ENCODE measurements at places on chromosomes 5 and 9.

DNA sequence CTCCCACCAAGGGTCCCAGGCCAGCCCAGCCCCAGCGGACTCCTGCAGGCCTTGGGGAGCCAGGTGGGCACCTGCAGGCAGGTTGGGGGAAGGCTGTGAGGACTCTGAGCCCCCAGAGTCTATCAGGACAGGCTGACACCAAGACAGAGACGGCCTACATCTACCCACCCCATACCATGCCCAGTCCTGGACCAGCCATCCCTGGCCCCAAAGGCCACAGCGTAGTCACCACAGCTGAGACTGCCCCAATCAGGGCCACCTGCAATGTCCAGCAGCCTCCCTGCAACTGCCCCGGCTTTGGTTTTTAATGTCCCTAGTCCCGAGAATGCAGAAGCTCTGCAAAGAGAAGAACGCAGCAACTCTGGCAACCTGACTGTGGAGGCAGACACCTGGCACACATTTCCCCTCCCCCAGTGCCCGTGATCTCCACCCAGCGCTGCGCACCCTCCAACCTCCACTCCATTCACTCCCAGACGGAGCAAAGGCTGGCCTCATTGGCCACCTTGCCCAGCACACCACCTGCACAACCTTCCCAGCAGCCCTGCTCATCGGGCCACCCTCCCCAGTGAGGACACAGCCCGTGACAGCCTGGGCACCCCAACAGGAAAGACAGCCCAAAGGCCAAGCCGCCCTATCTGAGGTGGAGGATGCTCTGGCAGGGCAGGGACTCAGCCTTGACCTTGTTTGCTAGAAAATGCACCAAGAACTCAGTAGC lies 14.9 kb downstream of the ADAMTS2 start:
- peaks cover 8% of the 10 kb centered on the region for H3K27me3 ChIP-seq
- no peak for DNase-seq
- H3K4me3 ChIP-seq, result no peak overlapping the region
- H3K4me1 ChIP-seq, result no peaks in the 10 kb centered on the region
- no peak overlapping the region for H3K27ac ChIP-seq
- H3K36me3 ChIP-seq, result no peaks in the 10 kb centered on the region

DNA sequence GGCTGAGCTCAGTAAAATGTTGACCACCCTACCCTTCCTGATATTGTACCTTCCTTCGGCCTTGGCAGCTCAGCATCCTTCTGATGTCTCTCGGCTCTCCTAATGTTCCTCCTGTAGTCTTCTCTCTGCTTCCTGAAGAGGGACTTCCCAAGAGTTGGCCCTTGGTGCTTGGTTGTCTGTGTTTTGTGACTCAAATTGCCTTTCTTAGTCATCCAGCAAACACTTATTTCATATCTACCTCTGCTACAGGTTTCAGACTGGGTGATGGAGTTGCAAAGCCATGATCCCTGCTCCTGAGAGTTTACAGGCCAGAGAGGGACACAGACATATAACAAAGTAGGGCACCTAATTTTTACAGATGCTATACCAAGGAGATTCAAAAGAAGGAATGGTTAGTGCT lies 70.1 kb downstream of the SV2C start:
- H3K27ac ChIP-seq, result no peak overlapping the region
- no peaks in the 10 kb centered on the region for H3K36me3 ChIP-seq
- H3K27me3 ChIP-seq, result peaks cover 19% of the 10 kb centered on the region
- no peak overlapping the region for H3K4me3 ChIP-seq
- H3K4me1 ChIP-seq, result no peaks in the 10 kb centered on the region

- no peaks in the 10 kb centered on the region for H3K27me3 ChIP-seq
- no peak for DNase-seq
- no peak overlapping the region for H3K4me3 ChIP-seq
- H3K36me3 ChIP-seq, result peaks cover 93% of the 10 kb centered on the region
Observed at GRCh38 chr9:37438359-37438758, 15.9 kb downstream of the GRHPR start.

DNA sequence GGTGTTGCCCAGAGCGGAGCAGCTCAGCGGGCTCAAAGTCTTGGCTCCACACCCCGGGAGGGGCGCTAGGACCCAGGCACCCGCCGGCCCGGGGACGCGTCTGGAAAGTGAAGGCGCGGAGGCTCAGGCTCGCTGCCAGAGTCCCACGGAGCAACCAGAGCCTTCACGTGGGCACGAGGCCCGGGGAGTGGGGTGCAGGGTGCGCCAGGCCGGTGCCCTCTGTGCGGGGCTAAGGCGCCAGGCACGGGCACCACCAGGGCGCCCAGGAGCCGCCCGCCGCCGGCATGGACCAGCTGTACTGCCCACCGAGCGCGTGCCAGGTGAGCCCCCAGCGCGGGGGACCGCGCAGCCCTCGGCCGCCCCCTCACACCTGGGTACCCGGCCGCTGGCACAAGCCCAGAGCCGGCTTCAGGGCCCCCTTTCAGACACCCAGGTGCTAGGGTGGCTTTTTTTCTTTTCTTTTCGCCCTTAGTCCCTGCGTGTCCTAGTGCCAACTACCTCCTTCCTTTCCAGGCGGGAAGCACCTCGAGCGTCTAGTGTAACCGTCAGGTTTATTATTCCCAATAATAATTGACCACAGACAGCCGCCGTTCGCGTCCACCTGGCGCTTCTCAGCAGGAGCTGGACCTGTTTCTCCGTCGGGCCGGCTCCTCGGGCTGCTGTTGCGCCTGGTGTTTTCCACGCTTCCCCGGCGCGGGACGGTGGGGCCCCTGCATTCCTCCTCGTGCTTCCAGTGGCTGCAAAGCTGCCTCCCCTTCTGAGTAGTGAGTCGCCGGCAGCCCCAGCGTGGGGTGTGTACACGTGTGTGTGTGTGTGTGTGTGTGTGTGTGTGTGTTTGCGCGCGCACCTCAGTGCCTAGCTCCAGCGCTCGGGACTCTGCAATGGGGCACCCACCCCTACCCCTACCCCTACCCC lies 30.1 kb upstream of the PDE8B start:
- no peaks in the 10 kb centered on the region for H3K4me1 ChIP-seq
- no peak for DNase-seq
- H3K36me3 ChIP-seq, result no peaks in the 10 kb centered on the region
- H3K4me3 ChIP-seq, result no peak overlapping the region
- no peak overlapping the region for H3K27ac ChIP-seq

GRCh38 chr5:75660678-75661465 lies 49.6 kb downstream of the ANKDD1B start:
- H3K27me3 ChIP-seq, result no peaks in the 10 kb centered on the region
- H3K4me1 ChIP-seq, result no peaks in the 10 kb centered on the region
- no peaks in the 10 kb centered on the region for H3K36me3 ChIP-seq
- no peak for DNase-seq
- H3K4me3 ChIP-seq, result no peak overlapping the region
- no peak overlapping the region for H3K27ac ChIP-seq

DNA sequence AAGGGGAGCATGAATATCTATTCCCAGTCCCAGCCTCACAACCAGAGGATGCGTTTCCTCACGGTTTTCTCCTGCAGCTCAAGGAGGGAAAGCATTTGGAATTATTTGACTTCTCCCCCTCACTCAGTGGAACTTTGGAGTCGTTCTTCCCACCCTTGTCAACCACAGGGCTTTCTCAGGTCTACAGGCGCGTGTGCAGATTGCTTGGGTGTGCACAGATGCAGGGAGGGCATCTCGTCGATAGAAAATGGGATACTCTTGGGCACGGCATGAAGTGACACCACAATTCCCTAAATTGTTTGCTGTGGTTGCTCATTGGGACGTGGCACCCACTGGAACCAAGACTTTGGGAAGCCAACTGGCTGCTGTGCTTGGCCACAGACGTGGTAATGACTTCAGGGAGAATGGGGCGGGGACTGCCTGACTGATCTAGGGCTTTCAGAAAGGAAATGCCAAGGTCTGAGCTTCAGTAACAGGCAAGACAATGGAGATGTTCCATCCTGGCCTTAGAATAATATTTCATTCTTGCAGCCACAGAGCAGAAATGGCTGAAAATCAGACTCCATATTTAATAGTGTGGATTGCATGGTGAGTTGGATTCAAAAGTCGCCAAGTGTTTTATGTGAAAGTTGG lies 12.2 kb upstream of the OBP2B start:
- H3K36me3 ChIP-seq, result no peaks in the 10 kb centered on the region
- no peaks in the 10 kb centered on the region for H3K4me1 ChIP-seq
- DNase-seq, result no peak
- no peak overlapping the region for H3K4me3 ChIP-seq

- DNase-seq, result no peak
- no peak overlapping the region for H3K4me3 ChIP-seq
- no peak overlapping the region for H3K27ac ChIP-seq
- no peaks in the 10 kb centered on the region for H3K27me3 ChIP-seq
- H3K36me3 ChIP-seq, result no peaks in the 10 kb centered on the region
Observed at GRCh38 chr5:97560599-97560993, 377.5 kb upstream of the RIOK2 start.
